ENCODE measurements at places on chromosomes 7 and 10. TPM values are rescaled to one million over a fixed set of nuclear protein-coding genes. Genes with fewer than 3 reads are reported as not detected.

Gene OPALIN
- total RNA-seq: not detected

Gene CPN1
- total RNA-seq: not detected

GRCh38 chr7:134565643-134566136 is 16.8 kb downstream of the AKR1B15 start:
- DNase-seq: no peak

DNA sequence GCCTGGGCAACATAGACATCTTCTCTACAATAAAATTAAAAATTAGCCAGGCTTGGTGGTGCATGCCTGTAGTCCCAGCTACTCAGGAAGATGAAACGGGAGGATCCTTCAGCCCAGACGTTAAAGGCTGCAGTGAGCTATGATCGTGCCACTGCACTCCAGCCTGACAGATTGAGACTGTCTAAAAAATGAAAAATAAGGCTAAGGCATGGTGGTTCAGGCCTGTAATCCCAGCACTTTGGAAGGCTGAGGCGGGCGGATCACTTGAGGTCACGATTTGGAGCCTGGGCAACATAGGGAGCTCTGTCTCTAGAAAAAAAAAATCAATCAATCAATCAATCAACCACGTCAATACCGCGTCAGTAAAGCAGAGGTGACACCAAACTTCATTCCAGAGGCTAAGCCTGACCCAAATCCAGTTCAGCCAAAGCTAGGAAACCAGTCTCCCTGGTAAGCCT is 31.1 kb downstream of the MRPS24 start:
- no peak for DNase-seq

GRCh38 chr10:50941629-50942028 is 56.2 kb upstream of the A1CF start:
- DNase-seq: no peak

DNA sequence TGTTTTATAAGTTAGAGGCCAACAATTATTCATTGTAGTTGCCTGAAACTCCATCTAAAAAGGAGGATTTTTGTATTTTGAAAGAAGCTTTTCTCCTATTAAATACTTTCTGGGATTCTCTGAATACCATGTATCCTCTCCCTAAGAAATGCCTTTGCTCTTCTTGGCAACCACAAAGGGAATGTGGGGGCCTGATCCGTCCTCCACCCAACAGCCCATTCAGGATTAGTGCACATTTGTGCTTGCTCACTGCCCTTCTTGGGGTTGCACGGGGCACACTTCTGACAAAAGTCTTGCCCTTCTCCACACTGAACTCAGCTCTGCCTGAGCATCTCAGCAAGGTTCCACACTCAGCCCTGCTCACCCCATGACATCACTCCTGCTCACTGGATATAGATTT is 194.2 kb downstream of the SLC25A13 start:
- DNase-seq: no peak

GRCh38 chr10:133235932-133236331 is 1.7 kb upstream of the VENTX start:
- no peak for DNase-seq

DNA sequence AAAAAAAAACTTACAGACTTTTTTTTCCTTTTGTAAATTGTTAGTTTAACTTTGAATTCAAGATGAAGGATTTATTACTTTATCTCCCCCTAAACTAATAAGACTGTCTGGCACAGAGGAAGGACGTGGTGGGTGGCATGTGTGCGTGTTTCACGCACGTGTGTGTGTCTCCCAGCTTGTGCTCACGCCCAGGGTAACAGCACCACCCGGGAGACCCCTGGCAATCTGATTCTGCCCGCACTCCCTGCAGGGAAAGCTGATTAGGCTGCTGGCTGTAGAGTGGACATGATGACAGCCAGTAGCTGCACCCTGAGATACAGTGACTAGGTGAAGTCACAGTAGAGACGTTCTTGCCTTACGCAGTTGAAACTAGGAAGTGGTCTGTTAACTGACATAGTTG is 25.3 kb downstream of the WIPI2 start:
- no peak for DNase-seq

Measured in activated B cell treated with CpG ODN at 0.5 μM for 24 hours (primary cell).